HAP-1 (cell line): ENCODE measurements at places on chromosomes 3 and 15.

- no peak for DNase-seq
Observed at GRCh38 chr3:129654131-129654530, 47.7 kb upstream of the PLXND1 start.

GRCh38 chr3:172073262-172073915, 34.0 kb downstream of the FNDC3B start:
- no peak for DNase-seq

- no peak for DNase-seq
Observed at GRCh38 chr3:189794518-189794917, 163.3 kb downstream of the TP63 start.

DNA sequence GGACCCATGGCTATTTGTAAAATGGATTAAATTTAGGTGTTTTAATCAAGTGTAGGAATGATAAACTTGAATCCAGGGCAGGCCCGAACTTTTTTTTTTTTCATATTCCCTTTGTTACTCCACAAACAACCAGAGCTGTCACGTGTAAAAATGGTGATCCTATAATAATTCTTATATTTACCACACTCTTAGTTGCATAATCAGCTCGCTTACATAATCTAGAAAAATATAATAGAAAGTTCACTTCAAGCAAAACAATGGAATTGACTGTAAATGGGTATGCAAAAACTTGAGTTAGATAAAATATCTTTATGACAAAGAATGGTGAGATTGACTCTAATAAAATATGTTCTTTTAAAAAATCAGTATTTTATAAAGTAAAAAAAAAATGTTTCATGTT, 2.1 kb upstream of the PAQR9 start:
- DNase-seq: no peak

GRCh38 chr3:126340943-126341754, 16.1 kb downstream of the KLF15 start:
- DNase-seq: peak; percentile 6

DNA sequence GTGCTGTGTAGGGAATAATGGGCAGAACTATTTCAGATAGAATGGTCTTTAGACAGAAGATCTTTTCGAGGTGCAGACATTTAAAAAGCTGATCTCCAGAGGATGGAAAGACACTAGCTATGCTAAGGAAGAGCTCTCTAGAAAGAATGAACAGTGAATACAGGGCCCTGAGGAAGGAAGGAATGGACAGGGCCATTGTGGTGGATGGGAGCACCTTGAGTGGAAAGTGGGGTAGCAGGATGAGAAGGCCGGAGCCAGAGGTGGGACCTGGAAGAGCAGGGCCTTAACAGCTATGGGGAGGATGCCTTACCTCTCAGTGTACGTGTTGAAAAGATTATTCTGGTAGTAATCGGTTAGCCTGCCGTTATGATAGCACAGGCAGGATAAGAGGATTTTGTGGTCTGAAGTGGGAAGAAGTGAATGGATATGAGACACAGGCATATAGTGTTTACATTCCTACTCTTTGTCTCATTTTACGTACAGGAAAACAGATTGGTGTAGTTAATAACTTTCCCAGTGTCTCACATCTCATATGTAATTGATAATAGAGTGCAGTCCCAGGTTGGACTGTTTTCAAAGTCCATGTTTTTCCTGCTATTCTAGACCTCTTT, 172.4 kb downstream of the KLHL25 start:
- no peak for DNase-seq

GRCh38 chr3:59240666-59241255, 190.9 kb upstream of the CFAP20DC start:
- no peak for DNase-seq
